CD4-positive, alpha-beta T cell treated with Interleukin-15 for 1 hour (primary cell): ENCODE measurements at places on chromosomes 2 and 18.

DNA sequence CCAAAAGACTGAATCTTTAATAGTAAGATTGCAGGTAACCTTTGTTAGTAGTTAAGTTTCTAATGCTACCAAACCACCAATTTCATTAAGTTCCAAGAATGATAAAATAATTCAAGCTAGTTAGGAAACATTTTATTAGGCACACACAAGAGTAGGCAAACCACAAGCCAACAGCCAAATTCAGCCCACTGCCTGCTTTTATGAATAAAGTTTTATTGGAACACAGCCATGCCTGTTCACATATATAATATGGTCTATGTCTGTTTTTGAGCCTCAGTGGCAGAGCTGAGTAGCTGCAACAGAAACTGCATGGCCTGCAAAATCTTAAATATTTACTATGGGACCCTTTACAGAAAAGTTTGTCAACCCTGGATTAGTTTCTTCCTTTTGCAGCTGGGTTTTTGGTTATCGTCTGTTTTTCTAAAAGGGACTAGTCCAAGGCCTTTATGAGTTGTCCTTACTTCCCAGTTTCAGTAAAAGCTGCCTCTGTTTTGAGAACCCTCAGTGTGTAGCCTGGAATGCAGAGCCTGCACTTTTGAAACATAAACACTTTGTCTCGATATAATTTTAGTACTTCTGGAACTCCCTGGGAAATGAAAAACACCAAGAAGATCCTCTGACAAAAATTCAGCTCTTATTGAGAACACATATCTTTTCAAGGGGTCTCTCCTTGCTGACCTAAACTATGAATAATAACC is 39.1 kb downstream of the FRZB start:
- DNase-seq: no peak

- no peak for DNase-seq
Observed at GRCh38 chr18:56988022-56988421, 158.9 kb upstream of the BOD1L2 start.

- no peak for DNase-seq
Observed at GRCh38 chr18:55549474-55550104, 38.4 kb downstream of the TCF4 start.

DNA sequence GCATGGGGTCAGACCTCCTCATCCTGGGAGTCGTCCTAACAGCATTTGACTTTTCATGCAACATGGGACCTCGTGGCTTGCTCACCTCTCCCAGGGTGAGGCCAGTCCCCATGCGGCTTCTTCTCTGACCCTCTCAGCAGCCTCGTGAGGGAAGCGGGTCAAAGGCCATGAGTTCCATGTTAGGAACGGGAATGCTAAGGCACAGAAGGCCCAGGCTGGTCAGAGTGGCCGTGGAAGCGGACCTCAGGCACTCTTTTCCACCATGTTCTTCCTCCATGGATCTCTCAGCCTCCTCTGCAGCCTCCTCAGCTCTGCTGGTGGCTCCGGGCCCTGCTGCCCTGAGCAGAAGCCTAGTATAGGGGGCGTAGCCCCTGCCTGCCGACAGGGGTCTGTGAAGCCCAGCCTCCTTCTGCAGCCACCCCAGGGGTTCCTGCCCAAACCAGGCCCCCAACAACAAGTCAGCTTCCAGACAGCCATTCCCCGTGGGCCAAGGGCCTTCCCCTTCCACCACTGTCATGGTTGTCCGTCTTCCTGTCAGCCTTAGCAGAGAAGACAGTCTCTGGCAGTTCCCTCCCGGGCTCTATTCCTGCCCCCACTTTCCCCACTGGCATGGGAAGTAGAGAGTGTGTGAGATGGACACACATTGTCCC is 60.0 kb upstream of the OTOF start:
- DNase-seq: no peak

DNA sequence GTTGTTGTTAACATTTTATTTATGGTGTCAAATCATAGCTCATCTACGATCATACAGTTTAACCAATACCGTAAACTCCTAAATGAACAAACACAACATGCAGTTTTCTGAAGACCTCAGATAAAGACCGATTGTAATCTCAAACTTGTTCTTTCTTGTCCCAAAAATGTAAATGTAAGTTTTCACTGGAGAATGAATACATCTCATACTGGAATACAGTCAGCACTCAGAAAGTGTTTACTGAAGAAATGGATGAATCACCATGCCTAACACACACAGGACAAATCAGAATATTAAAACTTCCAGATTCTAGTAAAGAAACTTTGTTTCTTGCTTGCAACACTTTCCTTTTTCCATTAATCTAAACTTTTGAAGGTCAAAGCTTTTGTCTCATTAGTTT is 380.5 kb downstream of the DLGAP1 start:
- no peak for DNase-seq

DNA sequence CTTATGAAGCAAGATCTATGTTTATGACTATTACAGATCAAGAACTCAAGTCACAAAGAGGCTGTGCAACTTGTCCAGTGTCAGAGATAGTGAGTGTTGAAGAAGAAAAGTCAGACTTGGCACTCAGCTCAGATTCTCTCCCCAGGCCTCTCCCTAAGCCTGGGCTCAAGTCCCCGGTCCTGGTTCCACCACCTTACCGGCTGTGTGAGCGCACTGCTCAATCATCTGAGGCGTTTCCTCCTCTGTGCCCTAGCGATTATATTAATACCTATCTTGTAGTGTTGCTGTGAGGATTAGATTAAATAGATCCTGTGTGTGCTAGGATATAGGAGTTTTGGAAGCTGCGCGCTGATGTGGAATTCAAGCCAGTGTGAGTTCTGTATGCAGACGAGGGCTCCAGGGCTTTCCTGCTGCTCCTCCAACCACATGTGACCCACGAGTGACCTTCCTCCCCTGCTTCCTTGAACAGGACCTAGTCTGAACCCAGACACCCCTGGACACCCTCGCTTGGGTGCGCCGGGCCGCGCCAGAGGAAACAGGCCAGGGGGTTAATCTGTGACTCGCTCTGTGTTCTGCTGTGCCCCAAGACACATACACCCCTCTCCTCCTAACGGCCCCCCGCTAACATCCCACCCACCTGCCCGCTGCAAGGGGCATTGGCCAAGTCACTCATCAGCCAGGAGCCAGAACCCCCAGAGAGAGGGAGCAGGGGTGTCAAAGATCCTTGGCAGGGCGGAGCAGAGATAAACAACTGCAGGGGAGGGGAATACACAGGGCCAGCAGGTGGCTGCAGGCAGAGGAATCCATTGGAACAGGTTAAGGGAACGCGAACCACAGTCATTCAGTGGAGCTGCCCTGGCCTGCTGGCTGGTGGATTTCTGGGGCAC is 38.3 kb downstream of the TNS1 start:
- DNase-seq: no peak

- no peak for DNase-seq
Observed at GRCh38 chr18:23716516-23716915, 27.3 kb downstream of the LAMA3 start.

GRCh38 chr2:239241431-239241960 is 159.3 kb downstream of the HDAC4 start:
- DNase-seq: no peak

GRCh38 chr2:72562451-72563153 is 263.2 kb downstream of the EXOC6B start:
- DNase-seq: no peak

DNA sequence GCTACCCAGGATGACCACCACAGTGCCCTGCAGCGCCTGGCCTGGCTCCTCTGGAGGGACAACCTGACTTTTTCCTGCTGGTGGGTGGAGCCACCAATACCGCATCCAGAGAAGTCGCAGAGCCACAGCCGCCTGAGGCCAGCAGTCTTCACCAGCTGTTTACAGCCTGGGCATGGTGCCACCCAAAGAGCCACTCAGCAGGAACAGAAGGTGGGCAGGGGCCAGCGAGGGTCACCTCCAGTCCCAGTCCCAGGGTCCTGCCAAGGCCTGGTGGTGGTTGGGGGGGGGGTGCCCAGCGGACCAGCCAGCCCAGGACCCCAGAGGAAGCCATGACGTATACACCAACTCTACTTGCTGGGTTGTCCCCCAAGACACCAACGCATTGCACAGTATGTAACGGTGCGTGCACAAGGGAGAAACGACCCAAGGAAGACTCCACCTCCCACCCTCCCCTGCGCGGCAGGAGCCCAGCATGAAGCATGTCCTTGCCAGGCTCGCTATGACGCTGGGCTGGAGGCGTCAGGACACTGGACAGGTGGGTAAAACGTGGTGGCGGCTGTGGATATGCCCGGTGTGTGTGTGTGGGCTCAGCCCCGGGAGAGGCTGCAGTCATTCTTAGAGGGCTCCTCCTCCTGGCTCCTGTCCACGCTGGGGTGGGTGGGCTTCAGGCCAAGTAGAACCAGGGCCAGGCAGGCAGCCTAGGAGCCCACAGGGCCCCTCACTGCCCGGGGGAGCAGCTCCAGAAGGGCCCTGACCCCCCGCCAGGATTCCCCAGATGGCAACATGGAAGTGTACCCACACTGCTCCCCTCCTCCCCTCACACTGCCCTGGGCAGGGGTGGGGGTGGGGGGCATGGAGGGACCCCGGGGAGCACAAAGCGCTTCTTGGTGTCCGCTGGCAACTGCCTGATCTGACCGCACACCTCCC is 49.3 kb downstream of the HS6ST1 start:
- no peak for DNase-seq

- no peak for DNase-seq
Observed at GRCh38 chr18:63468575-63468974, 8.2 kb upstream of the SERPINB5 start.

DNA sequence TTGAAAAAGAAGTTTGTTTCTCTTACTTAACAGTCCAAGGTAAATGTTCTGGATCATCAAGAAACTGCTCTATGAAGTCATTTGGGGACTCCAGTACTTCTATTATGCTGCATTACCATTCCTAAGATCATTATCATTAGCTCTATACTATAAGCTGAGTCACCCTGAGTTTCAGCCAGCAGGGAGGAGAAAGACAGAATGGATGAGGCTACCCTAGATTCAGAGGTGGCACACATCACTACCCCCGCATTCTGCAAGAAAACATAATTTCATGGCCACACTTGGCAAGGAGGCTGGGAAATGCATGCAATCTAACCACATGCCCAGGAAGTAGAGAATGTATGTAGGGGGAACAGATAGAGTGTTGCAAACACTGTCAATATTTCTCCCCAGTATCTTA is 16.6 kb upstream of the LNPK start:
- no peak for DNase-seq

GRCh38 chr2:109180786-109181185 is 51.8 kb downstream of the SH3RF3 start:
- no peak for DNase-seq

GRCh38 chr2:165064743-165065142 is 109.4 kb upstream of the SLC38A11 start:
- DNase-seq: no peak

DNA sequence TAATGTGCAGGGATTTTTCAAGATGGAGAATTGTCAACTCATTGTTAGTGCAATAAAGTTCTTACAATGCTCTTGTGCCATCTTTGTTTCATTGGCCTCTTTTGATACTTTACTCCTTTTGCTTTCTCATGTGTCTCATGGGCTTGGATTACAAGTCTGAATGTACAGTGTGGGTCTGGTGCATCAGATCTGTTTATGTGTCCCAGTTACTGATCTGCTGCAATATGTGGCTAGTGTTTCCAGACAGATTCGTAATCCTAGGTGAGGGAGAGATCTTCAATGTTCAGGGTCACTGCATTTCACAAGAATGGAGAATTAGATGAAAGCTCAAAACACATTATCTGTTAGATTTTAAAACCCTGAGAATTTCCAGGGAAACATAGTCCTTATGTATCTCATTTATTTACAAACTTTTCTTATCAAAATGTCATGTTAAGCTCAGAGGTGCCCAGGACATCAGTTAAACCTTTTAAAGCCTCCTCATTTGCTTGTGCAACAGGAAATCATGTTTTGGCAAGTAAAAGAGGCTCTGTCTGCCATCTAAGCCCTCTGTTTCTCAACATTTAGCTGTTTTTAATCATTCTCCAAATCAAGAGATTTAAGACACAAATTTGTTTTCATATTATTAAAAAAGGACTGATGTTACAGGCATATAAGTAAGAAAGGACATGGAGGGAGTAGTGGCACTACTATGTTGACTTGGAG is 108.1 kb downstream of the NUP35 start:
- DNase-seq: no peak

DNA sequence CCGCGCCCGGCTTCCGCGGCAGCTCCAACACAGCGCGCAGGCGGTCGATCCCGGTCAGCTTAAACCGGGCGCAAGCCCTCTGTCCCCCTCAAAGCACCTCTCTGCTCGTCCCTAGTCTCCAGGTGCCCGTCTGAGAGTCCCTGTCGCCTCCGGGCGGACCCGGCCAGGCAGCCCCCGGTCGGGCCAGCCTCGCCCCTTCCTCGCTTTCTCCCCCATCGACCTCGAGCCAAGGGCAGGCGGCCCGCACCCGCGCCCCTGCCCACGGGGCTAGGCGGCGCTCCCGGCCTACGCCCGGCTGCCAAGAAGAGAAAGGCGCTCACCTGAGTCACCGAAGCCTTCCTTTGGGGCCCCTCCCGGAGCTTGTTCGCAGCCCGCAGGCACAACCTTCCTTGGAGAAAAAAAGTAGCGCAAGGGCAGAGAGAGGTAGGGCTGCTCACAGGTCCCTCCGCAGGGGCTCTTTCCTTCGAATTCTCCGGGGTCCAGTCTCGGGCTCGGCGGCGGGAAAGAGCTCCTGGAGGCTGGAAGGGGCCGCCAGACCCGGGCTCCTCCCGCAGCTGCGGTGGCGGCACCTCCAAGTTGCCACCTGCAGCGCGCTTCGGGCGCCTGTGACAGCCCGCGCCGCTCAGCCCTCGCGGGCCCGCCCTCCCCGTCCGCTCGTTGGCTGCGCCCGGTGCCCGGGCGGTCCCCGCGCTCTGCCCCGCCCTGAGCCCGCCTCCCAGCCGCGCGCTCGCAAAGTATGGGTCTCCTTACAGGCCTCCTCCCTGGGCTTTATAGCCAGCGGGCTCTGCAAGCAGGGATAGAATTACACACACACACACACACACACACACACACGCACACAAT is 86.5 kb upstream of the EPB41L3 start:
- no peak for DNase-seq

DNA sequence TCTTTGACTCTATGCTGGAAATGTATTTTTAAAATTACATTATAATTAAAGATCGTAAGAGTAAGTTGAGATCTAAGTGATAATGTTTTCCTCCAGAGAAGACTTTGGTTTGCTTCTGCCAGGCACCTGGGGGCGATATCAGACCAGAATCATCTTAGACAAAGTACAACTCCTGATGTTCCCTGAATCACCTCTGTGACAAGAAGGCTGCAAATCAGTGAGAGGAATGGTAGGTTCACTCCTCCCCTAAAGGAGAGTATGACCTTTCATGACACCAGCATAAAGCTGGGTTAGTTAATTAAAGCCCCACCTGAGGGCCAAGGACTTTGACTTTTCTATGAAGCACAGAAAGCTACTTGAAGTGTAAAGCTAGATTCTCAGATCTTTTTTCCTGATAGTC is 114.4 kb upstream of the DTNA start:
- DNase-seq: no peak

- DNase-seq: no peak
Observed at GRCh38 chr18:62366992-62367391, 41.9 kb downstream of the TNFRSF11A start.

- no peak for DNase-seq
Observed at GRCh38 chr18:3982541-3982940, 472.6 kb downstream of the DLGAP1 start.

DNA sequence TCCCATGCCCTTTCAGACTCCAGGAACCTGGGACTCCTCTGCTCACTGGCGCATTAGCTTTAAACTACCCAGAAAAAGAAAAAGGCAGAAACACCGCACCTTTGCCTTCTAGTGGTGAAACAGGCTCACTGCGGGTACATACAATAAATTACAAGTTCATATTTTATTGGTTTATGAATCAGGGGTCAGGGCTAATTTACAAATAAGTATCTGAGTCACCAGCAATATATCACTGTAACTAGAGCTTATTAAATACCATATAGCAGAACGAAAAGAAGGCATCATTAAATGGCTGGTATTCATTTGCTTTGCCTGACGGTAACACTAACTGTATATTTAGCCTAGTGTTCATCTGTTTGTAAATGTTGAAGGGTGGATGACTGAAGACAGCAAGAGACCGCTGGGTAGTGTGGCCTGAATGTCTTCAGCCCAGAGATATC is 26.9 kb upstream of the DTNB start:
- no peak for DNase-seq
